ENCODE measurements at places on chromosomes 12 and 14.

DNA sequence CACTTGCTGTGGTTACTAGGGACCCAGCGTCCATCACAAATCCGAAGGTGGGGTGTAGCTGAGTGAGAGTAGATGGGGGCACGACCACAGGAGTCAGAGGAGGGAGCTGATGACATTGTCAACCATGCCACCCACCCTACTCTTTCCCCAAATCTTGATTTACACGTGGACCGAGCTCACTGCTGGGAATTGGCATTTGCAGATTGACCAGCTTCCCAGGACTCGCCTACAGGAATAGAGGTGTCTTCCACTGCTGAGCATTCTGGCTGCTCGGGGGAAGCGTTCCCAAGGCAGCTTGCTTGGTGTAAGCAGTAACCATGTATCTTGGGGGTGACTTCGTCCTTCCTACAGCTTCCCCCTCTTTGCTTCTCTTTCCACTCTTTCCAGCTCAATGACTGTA lies 353 bp upstream of the PTPRR start:
- no peak for DNase-seq

DNA sequence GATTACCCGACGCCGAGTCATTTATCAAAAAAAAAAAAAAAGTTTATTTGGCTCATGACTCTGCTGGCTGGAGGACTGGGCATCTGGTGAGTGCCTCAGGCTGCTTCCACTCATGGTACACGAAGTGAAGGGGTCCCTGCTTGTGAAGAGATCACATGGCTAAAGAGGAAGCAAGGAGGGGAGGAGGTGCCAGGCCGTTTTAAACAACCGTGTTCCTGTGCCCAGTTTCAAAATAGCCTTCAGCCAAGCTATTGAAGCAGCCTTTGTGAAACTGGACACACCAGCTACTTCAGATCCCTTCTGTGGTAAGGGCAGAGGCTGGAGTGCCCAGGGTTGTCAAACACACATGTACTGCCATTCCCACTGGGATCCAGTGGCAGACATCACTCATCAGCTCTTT lies 7.6 kb downstream of the POP5 start:
- no peak for DNase-seq

DNA sequence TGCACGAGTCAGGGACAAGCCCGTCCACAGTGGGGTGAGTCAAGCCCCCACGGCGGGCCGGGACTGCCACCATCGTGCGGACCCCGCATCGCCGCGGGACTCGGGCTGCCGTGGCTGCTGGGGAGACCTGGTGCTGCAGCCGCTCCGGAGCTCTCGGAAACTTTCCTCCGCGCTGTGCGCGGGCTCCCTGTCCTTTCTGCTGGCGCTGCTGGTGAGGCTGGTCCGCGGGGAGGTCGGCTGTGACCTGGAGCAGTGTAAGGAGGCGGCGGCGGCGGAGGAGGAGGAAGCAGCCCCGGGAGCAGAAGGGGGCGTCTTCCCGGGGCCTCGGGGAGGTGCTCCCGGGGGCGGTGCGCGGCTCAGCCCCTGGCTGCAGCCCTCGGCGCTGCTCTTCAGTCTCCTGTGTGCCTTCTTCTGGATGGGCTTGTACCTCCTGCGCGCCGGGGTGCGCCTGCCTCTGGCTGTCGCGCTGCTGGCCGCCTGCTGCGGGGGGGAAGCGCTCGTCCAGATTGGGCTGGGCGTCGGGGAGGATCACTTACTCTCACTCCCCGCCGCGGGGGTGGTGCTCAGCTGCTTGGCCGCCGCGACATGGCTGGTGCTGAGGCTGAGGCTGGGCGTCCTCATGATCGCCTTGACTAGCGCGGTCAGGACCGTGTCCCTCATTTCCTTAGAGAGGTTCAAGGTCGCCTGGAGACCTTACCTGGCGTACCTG lies 1.1 kb downstream of the PDE3A start:
- no peak for DNase-seq

- no peak for DNase-seq
Measured at GRCh38 chr14:25041898-25042297, 8.0 kb downstream of the STXBP6 start.

DNA sequence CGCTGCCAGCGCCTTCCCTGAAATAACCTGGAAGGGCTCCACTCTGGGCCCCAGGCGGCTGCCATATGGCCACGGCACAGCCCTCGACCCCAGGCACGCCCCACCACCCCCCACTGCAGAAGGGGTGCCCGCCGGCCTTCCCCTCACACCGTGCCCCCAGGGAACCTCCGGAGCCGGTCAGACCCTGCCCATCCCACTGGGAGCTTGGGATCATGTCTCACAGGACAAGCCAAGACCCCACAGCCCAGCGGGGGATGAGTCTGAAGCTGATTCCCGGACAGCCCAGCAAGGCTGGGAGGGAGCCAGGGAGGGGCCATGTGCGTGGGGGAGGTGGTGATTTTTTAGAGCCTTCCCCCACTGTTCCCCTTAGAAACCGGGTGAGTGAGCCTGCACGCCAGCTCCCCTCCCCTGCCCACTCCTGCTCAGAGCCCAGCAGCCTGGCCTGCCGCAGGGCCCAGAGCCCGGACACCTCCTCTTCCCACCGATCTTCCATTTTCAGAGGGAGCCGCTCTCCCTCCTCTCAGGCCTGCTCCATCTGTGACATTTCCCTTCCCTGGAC lies 1.4 kb downstream of the RIMBP2 start:
- no peak for DNase-seq

GRCh38 chr14:102055181-102055901 lies 31.5 kb downstream of the HSP90AA1 start:
- DNase-seq: no peak

- no peak for DNase-seq
Measured at GRCh38 chr12:119036878-119037825, 55.8 kb downstream of the SRRM4 start.

DNA sequence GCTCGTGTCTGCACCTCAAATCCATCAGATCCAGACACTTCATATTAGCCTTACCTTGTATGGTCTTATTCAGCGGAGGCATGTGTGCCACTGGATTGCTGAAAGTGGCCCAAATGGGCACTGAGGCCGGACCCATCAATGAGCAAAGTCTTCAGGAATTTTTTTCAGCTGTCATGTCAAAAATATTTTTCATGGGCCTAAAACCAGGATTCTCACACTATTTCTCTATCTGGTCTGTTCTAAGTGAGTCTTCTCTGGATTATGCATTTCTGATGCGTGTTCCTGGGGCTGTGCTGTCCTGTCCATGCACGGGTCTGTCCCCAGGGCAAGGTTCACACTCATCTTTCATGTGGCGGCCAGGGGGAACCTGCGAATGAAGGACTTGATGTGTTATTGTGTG lies 94.6 kb downstream of the KCNA5 start:
- DNase-seq: no peak

GRCh38 chr12:107992870-107993451 lies 136.1 kb upstream of the WSCD2 start:
- peak; percentile 8 for DNase-seq

- no peak for DNase-seq
Measured at GRCh38 chr12:92596383-92596782, 106.4 kb upstream of the PLEKHG7 start.

GRCh38 chr12:28308891-28309290 lies 118.6 kb downstream of the CCDC91 start:
- no peak for DNase-seq

GRCh38 chr12:47746523-47746922 lies 12.2 kb downstream of the RAPGEF3 start:
- DNase-seq: no peak

- no peak for DNase-seq
Measured at GRCh38 chr12:119412811-119413794, 78.6 kb downstream of the CCDC60 start.

GRCh38 chr14:100767003-100767787 lies 40.5 kb downstream of the DLK1 start:
- no peak for DNase-seq

DNA sequence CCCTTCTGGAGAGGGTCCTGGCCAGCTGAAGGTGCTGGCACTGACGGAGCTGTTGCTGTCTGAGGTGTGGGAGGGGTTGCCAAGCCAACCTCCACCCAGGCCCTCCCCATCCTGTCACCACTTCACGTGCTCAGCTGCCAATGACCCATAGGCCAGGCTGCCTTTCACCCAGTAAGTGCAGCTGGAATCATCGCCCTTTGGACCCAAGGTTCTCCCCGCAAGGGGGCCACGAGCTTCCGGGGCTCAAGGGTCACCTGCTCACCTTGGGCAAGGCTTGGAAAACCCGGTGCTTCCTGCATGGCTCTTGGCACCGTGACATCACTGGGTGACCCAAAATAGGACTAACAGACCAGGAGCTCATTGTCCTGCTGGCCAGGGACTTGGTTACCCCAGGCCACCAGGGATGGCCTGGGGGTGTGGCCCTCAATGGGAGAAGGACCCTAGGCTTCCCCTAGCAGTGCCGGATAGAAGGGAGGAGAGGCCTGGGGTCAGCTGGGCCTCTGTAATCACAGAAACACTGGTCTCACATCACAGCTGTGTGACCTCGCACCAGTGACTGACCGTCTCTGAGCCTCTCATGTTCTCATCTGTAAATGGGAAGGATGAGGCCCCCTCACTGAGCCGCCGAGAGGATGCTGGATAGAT lies 51.3 kb downstream of the CCDC85C start:
- no peak for DNase-seq

- DNase-seq: peak; percentile 81
Measured at GRCh38 chr14:103871596-103872480, 24.5 kb upstream of the PPP1R13B start.

- DNase-seq: no peak
Measured at GRCh38 chr12:124928095-124928911, 13.9 kb upstream of the UBC start.

DNA sequence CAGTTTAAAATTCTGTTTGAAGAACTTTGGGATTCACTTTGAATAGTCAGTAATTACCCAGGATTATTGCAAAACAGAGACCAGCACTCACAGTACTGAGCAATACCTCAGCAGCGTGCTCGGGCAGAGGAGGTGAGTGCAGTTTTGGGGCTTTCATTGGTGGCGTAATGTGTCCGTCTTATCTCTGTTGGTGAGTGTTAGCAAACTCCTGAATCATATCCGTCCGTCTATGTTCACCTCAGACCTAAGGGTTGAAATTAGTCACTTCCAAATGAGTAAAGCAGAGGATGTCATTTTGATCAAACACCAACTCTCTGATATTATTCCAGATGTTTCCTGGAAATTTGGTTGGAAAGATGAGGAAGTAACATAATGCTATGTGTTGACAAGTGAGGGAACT lies 82.8 kb downstream of the BORCS5 start:
- peak; percentile 46 for DNase-seq

DNA sequence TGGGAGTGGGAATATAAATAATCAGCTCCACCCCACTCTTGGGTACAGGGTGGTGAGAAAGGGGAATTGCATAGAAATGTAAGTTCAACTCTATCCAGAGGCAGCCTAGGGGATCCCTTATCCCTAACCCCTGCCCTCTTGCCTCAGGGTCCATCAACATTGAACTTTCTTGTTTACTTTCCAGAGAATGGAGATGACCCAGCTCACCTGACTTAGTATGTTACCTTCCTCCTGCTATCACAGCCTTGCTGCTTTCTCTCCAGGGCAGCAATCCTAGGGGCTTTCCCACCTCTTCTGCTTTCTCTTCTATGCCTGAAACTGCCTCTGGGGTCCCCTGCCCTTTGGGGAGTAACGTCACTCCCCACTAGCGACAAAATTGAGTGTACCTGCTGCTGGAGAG lies 2.7 kb downstream of the LRP1 start:
- DNase-seq: no peak

DNA sequence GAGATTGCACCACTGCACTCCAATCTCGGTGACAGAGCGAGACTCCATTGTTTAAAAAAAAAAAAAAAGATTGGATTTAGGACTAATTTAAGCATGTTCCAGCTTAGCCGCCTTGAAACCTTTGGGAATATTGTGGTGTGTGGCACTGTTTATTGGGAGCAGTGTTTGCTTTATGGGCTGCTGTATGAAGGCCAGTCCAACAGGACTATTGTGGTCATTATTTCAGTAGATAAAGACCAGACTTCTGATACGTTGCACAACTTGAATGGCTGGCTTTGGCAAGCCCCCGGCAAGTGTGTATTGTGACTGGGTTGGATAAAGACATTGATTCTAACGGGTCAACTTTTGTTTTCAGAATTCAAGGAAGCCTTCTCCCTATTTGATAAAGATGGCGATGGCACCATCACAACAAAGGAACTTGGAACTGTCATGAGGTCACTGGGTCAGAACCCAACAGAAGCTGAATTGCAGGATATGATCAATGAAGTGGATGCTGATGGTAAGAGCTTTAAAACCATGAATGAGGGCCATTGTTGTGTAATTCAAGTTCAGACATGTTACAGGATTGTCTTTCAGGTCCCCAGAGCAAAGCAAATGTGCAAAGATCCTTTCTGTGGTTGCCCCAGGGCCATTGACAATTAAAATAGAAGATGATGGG lies 4.2 kb downstream of the CALM1 start:
- no peak for DNase-seq

DNA sequence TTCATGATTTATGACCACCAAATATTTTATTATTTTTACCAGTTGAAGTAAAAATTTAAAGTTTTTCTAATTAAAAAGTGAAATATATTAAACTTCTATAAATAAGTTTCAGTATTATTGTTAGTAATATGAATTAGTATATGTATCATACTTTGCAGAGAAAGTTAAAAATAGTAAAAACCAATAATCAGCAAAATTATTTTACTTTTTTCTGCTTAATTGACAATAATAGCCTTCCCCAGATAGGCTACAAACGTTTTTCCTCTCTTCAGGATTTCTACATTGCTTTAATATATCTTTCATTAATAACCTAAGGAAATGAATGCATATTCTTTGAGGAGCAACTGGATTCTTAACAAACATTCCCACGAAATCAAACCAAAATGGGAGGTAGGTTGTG lies 543.5 kb downstream of the ETNK1 start:
- DNase-seq: no peak

DNA sequence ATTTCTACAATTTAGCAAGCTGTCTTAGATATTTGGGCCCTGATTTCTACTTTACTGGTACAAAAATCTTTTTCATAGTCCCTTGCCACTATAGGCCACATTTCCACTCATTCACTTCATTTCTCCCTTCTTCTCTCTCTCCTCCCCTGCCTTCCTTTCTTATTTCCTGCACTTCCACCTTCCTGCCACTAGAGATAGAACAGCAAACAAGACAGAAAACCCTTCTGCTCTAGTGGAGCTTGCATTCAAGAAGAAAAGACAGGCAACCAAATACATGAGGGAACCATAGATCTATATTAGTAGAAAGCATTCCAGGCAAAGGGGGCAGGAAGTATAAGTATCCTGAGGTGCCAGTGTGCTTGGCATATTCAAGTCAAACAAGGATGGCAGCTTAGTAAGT lies 623.5 kb downstream of the FLRT2 start:
- no peak for DNase-seq

- DNase-seq: no peak
Measured at GRCh38 chr12:106743270-106743988, 31.1 kb upstream of the RIC8B start.
